ENCODE measurements at places on chromosomes 3 and 15.

DNA sequence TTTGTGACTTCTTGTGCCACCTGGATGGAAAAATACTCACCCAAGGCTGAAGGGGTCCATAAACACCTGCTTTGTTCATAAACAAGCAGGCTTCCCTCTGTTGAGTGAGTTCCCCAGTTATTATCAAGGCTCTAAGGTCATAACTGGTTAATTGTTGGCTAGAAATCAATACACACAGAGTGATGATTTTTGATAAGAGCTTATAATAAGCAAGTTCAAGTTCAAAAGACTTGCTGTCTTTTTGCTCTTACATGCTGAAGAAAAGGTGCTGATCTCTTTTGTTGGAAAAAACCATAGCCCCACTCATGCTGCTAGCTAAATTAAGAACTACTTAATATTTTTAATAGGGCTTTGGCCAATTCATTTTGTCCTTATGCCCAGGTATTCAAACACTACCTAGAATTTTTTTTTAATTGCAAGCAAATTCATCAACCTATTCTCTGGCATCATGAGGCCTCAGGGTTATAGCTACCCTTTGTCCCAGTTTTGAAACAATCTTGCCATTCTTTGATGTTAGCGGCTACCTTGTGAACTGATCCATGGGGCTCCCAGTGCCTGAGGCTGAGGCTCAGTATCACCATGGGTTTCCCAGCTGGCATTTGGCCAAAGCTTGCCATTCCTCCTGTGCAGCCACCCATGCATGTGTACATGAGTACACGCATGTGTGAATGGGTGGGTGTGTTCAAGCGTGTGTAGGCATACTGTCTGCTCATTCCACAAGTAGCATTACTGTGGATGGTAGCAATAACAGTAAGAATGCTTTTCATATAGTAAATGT is 127.6 kb upstream of the LPP start:
- no peak for DNase-seq

DNA sequence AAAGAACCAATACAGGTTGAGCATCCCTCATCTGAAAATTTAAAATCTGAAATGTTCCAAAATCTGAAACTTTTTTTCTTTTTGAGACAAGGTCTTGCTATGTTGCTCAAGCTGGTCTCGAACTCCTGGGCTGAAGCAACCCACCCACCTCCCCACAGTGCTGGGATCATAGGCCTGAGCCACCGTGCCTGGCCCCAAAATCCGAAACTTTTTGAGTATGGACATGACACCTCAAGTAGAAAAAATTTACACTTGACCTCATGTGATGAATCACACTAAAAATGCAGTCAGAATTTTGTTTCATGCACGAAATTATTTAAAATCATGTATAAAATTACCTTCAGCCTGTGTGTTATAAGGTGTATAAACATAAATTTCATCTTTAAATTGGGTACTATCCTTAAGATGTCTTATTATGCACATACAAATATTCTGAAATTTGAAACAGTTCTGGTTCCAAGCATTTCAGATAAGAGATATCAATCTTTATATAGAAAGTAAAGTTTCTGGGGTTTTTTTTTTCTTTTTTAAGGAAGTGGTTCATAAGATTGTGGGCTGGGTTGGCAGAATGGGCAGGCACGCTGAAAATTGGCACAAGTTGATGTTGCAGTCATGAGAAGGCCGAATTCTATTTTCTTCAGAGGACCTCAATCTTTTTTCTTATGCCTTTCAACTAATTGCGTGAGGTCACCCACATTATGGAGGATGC is 72.5 kb downstream of the SPRED1 start:
- DNase-seq, result no peak

DNA sequence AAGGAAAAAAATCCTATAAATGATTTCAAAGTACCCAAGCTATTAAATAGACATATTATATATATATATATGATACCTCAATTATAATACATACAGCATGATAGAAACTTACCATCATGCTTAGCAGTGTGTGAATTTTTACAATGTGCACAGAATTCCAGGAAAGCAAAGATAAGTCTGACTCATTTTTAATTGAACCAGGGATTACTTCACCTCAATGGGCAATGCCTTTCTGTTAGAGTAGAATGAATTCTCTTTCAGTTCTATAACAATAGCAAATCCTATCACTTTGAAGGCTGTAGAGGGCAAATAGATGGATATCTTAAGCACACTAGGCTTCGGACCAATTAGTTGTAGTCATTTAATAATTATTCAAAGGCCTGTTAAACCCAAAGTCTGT is 54.8 kb upstream of the P3H2 start:
- no peak for DNase-seq

DNA sequence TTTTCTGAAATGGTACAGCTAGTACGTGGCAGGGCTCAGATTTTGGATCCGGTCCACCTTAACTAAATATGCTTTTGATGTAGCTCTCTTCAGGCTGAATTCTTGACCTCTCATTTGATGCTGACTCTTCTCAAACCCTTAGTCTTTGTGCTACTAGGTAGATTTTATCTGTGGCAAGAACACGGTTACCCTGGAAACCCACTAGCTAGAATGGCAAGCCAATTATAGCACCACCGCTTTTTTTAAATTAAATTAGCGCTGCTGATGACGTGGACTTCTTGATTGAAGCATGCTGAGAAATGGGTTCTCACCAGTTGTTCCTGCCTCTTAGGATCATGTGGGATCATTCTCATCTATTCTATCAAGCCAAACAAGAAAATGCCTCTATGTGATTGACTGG is 421.5 kb downstream of the LPP start:
- no peak for DNase-seq

DNA sequence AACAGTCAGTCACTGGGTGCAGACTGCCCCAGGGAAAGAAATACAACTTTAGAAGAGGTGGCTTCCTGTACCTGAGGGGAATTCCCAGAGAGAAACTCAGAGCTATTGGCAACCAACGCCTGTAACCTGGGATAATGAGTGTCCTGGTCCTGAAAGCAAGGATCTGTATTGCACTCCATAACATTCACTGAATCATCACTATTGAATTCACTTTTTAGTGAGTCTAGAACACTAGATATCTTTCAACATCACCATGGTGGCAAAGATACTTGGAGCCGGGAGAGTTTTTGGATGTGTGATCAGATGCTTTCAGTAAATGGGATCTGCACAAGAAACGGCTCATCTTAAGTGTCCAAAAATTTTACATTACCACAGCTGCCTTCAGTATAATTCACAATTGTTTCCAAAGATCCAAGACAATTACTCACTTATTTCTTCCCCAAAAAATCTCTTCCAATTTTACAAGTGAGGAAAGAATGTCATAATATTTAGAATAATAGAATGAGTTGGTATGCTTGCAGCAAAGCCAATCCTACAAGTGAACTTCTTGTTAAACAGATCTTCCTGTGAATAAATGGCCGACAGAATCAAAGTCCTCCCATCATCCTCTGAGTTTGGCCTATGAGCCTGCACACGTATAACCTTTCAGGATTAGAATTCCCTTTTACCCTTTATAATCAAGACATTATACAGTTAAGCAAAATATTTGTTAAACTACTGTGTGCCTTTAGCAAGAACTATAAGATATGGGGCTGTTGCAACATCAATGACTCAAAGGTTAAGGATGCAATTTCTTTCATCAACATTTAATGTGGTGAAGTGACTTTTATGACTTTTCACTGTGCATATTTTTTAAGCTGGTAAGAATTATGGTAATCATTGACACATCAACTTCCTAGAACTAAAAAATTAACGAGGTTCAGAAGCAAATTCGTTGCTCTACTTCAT is 243.3 kb upstream of the COL8A1 start:
- DNase-seq, result no peak

- DNase-seq, result no peak
These were observed 84.2 kb upstream of the GOLGA6L4 start for GRCh38 chr15:84151205-84151931.

- DNase-seq, result peak; percentile 62
These were observed 1.8 kb downstream of the BCL6 start for GRCh38 chr3:187743195-187744141.

- DNase-seq, result no peak
These were observed 120.1 kb downstream of the ABHD5 start for GRCh38 chr3:43810797-43811196.

DNA sequence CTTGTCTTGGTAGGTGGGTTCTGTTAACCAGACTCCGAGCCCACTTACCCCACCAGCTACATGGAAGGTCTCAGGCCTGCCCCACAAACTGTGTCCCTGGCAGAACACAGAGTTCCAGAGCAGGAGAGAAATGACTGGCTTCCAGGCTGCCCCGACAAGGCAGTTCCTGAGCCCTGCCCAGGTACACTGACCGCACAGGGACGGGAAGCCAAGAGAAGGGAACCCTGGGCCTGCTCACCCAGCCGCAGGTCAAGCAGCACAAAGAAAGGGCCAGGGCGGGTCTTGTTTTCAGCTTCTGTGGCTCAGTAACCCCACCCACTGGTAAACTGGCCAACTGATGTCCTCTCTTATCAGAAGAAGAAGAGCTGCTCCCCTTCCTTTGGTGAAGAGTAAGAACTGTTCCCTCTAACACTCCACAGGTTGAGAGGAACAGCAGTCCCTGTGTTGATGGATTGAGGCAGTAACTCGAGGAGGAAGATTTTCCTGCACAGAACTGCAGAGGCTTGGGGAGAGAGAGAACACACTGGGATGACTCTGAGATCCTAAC is 68.4 kb downstream of the CRTC3 start:
- peak; percentile 37 for DNase-seq

Measured in midbrain (tissue), 1 donor.